Activated CD8-positive, alpha-beta memory T cell treated with anti-CD3 and anti-CD28 coated beads for 48 hours (primary cell): ENCODE measurements at places on chromosomes 6 and 20.

DNA sequence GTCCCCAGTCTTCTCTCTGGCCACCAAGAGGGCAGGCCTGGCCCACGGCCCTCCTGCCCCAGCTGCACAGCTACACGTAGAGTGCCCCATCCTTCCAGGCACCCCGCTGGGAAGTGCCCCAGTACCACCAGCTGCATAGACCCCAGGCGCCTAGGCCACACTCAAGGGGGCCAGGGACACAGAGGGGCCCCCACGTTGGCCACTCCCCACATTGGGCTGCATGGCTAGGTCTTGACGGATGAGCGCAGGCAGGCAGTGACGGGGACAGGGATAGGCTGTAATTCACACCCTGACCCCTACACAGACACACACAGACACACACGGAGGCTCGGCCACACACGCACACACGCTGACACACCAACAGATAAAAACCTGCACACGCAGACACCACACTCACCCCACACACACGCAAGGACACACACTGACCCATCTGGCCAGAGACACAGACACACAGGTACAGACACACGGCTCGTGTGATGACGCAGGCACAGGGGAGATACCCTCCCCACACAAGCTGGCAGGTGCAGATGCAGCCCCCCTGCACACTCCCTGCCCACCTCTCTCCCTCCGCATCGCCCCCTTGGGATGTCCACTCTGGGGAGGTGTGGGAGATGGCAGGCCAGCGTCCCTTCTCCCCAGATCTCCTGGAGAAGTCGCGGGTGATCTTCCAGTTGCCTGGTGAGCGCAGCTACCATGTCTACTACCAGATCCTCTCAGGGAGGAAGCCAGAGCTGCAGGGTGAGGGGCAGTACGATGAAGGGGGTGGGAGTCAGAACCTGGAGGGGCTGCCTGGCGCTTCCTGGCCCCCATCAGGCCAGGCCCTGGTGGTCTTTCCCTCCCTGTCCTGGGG is 30.0 kb downstream of the MYH7B start:
- DNase-seq = no peak

- no peak for DNase-seq
Observed at GRCh38 chr6:128156321-128157111, 255.7 kb upstream of the THEMIS start.

- no peak for DNase-seq
Observed at GRCh38 chr6:3620389-3620788, 131.1 kb downstream of the PXDC1 start.

DNA sequence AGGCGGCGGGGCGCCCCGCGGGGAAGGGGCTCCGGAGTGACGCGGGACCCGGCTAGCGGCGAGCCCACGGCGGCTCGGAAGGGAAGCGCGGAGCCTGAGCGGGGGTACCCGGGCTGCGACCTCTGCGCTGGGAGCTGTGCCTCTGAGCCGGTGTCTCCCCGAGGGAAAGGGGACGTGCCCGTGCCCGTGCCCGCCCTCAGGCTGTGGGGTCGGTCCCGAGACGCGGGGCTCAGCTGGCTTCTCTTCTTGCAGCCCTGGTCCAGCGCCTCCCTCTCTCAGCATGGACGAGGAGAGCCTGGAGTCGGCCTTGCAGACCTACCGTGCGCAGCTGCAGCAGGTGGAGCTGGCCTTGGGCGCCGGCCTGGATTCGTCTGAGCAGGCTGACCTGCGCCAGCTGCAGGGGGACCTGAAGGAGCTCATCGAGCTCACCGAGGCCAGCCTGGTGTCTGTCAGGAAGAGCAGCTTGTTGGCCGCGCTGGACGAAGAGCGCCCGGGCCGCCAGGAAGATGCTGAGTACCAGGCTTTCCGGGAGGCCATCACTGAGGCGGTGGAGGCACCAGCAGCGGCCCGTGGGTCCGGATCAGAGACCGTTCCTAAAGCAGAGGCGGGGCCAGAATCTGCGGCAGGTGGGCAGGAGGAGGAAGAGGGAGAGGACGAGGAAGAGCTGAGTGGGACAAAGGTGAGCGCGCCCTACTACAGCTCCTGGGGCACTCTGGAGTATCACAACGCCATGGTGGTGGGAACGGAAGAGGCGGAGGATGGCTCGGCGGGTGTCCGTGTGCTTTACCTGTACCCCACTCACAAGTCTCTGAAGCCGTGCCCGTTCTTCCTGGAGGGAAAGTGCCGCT is 686 bp downstream of the ZGPAT start:
- DNase-seq = no peak

- DNase-seq = no peak
Observed at GRCh38 chr6:124973780-124974179, 11.5 kb downstream of the RNF217 start.

DNA sequence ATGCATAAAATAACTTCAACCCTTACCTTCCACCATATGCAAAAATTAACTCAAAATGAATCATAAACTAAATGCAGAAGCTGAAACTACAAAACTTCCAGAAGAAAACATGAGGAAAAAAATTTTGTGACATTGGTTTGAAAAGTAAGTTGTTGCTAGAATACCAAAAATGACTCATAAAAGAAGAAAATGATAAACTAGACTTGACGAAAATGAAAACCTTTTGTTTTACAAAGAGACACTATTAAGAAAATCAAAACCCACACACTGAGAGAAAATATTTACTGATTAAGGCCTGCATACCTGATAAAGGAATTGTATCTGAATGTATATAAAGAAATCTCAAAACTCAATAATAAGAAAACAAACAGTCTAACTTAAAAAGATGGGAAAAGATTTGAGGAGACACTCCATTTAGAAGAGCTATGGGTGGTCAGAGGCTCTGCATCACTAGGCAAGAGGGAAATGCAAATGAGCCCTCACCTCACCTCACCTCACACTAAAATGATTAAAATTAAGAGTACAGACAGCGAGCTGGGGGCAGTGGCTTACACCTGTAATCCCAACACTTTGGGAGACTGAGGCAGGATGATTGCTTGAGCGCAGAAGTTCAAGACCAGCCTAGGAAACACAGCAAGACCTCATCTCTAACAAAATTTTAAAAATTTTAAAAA is 97.6 kb upstream of the CST7 start:
- DNase-seq = no peak

- DNase-seq = no peak
Observed at GRCh38 chr6:143394389-143394788, 56.1 kb downstream of the ADAT2 start.

DNA sequence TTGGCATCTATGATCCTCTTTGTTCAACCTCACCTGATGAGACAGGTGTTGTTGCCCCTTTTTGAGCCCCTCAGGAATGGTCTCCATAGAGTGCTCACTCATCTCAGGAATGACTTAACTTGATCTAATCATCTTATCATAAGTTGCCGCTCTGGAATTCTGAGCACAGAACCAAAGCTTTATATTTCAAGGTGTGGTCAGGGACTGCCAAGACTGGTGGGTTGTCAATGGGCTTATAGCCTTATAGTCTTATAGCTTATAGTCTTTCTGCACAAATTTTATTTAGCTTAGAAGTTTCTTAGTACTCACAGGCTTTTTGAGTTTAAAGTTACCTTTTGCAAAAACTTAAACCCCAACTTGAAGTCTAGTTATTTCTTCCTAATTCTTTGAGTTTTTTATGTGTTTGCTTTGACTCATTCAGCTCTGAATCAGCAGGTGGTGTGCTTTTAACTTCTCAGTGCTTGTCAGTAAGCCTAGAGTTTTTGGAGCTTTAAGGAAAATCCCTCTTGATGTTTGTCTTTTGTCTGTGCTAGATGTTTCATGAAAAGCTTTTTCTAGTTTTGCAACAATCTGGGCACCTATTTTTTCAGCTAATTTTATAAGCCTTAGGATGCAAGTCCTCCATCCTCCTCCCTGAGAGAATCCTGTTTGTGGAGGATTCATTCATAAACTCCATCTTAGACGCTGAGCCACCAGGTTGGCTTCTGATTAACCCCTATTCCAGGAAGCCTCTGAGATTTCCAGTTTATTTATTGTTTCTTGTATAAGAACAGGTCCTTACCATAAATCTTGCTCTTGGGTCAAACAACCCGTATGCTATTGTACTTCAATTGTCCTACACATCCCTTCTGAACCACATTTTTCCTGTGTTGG is 72.3 kb upstream of the SSTR4 start:
- DNase-seq = no peak

DNA sequence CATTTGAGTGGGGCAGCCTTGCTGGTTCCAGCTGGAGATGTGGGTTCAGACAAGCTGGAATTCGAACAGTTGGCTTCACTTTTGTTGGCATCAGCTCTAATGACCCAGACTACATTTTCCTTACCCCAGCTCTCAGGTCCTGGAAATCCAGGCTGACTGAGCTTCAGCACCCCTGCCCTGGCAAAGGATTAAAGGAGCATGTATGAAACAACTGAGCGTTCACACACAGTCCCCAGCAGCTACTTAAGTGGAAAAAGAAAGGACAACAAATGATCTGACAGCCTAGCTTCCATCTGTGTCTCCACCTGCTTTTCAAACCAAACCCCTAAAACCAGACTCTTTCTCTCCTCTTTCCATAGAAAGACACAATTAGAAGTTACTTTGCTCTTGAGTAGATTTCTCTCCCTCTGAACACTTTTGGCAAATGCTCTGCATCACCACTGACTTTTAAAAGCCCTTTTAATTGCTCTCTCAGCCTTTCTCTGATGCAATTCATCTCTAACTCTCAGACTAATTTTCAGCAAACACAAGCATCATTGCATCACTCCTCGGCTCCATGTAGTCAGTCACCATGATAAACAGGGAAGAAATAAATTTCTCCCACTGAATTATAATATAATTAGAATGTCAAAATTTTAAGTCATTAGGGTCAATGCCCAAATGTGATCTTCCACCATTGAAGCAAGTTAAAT is 28.1 kb downstream of the ROS1 start:
- DNase-seq = no peak

GRCh38 chr20:23367770-23368169 is 5.8 kb downstream of the GZF1 start:
- DNase-seq = no peak

DNA sequence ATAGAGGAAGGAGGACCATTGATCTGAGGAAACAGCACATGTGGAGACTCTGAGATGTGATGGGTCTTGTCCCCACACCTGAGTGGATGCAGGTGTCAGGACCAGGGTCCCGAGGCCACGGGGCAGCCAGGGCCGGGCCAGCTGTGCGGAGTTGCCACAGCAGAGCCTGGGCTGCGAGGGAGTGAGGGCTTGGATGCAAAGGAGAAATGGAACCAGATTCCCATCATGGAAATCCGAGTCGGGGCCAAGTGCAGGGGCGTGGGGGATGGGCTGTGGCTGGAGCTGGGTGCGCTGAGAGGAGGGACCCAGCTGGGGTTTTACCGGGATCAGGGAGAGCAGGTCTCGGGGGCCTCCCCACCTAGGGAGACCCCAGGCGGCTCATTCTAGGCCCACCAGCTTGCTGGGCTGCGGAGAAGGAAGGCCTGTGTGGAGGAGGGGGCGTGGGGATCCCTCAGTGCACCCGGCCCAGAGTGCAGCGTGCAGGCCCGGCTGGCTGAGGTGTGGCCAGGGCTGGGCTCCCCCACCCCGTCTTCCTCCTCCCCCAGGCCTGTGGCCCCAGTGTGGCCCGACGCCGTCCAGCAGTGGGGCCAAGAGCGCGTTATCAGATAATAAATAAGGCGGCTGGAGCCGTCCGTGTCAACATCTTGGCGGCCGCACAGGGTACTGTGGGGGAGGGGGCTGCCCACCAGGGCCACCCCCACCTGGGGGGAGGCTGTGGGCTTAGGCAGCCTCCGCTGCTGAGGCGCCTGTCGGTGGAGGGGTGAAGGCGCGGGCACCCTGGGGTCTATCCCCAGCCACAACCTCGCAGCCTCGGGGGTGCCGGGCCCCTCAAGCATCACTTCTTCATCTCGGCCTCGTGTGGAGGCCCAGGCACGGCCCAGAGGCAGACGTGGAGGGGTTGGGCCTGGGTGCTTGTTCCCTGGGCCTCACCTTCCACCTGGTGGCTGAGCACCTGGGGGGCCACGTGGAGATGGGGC is 17.2 kb downstream of the GATA5 start:
- no peak for DNase-seq

GRCh38 chr6:64590965-64591675 is 955.5 kb downstream of the PHF3 start:
- no peak for DNase-seq

- no peak for DNase-seq
Observed at GRCh38 chr6:125953502-125953875, 3.1 kb upstream of the HINT3 start.

DNA sequence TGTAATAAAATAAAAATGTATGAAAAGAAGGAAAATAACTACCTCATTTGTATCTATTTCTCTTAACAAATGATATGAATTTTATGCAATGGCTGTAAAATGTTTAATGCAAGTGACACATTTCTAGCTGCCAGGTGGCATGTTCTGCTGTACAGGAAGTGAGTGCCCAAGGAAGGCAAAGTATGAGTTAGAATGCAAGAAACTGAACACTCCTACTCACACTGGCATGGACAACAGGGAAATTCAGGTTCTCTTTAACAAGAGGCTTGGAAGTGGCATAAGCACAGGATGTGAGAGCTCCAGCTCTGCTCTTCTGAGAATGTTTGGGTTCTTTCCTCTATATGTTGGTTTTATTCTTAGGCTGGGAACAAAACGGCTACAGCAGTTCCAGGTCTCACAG is 20.4 kb upstream of the LAMA4 start:
- DNase-seq = no peak

DNA sequence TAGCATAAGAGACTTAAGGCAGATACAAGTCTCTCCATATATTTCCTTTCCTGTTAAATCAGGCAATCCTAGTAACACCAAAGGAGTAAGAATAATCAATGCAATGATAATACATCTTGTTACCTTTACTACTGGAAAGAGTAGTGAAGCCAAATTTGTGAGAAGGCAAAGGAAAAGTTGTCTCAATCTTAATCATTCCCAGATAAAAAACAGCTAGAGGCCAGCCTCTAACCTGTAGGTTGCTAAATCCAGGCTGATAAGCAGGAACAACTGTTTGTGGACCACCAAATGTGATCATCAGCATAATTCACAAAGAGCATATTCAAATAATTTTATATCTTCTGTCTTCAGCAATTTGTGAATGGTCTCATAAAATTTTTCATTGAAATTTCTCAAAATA is 189.2 kb upstream of the ADGRB3 start:
- no peak for DNase-seq

DNA sequence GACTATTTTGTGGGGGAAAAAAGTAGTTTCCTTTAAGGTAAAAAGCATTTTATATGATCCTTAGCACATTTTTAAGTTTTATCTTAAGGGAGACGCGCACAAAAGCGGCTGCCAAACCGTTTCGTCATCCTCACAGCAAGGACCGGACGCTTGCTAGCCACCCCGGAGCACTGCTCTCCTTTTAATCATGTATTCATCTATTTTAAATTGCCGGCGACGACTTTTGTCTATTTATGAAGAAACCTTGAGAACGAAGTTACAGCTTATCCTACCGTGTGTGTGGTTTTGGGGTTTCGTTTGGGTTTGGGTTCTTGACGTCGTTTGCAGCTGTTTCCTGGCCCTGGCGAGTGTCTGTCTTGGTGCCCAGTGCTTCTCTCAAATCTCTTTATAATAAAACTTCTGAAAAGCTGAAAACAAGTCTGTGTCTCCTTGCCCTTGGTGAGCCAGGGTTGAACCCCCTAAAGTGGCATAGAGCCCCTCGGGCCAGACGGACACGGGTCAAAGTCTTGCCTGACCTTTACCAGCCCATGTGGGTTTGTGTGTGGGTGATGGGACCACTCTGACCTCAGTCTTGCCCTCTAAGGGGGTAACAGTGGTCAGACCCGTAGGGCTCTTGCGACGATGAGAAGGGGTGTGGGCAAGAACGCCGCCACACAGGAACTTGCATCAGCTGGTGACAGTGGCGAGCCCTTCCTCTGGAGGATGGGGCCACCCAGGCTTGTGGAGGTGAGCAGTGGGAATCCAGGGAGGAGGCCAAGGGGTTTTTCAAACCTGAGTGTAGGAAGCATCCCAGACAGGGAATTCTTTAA is 117.6 kb downstream of the JPH2 start:
- DNase-seq = peak; percentile 35
